ENCODE measurements at places on chromosomes 5 and 9.

GRCh38 chr9:27292659-27293405 lies 4.1 kb downstream of the EQTN start:
- no peak for DNase-seq

GRCh38 chr9:99040911-99041582 lies 63.9 kb upstream of the TGFBR1 start:
- no peak for DNase-seq

DNA sequence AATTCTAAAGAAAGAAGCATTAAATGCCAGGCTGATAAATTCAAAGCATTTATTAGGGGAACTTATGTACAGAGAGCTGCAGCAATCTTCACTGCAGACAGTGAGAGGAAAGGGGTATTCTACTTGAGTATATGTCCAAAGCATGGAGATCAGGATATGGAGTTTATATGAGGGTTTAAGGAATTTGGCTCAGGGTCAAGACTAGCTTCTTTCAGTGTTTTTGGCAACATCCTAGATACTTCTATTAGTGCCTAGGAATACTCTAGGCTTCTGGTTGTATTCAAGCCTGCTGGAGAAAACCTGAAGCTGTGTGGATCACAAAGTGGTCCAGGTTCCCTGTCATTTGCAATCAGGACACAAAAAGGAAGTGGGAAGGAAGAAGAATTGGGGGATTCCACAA lies 194.6 kb downstream of the CETN3 start:
- DNase-seq, result no peak

- peak; percentile 49 for DNase-seq
Measured at GRCh38 chr9:73426269-73426668, 274.6 kb downstream of the ANXA1 start.

GRCh38 chr5:16806711-16807546 lies 129.2 kb downstream of the MYO10 start:
- no peak for DNase-seq

- no peak for DNase-seq
Measured at GRCh38 chr5:123116757-123117156, 27.7 kb downstream of the PRDM6 start.

DNA sequence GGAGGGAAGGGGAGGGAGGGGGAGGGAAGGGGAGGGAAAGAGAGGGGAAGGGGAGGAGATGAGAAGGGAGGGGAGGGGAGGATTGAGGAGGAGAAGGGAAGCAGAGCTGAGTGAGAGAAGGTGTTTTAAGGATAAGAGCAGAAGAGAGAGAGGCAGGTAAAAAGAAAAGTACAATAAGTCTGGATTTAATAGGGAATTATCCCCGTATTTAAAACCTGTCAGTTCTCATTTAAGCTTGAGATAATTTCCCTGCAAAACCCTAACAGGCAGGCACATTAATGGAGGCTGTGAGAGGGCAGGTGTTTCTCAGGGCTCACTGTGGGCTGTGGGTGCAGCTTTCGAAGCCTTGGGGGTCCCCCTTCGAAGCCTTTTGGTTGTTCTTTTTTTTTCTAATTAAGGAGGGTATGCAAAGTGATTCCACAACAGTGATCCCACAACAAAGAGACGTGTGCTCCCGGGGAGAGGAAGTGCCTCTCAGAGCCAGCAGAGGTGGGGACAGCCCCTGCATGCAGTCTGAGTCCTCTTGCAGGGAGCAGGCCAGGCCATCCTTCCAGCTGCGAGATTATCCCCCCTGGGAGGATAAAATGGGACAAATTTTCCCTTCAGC lies 317.9 kb upstream of the IRX1 start:
- no peak for DNase-seq

DNA sequence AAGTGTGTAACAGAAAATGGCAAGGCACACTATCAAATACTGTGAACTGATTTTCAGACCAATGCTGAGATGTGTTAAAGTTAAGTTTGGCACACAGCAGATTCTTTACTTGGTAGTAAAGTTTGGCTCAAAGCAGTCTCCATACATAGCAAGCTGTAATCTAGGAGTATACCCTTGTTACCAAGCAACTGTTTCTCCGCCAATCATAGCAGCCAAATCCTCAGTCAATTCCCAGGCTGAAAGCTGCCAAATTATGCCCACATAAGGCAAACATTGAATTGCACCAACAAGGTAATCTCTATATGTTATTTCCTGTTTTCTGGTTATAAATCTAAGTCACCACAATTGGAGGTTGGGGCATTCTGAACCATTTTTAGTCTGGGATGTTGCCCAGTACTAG lies 345.7 kb downstream of the DEPDC1B start:
- DNase-seq, result no peak

- no peak for DNase-seq
Measured at GRCh38 chr5:39415201-39415600, 9.6 kb downstream of the DAB2 start.

DNA sequence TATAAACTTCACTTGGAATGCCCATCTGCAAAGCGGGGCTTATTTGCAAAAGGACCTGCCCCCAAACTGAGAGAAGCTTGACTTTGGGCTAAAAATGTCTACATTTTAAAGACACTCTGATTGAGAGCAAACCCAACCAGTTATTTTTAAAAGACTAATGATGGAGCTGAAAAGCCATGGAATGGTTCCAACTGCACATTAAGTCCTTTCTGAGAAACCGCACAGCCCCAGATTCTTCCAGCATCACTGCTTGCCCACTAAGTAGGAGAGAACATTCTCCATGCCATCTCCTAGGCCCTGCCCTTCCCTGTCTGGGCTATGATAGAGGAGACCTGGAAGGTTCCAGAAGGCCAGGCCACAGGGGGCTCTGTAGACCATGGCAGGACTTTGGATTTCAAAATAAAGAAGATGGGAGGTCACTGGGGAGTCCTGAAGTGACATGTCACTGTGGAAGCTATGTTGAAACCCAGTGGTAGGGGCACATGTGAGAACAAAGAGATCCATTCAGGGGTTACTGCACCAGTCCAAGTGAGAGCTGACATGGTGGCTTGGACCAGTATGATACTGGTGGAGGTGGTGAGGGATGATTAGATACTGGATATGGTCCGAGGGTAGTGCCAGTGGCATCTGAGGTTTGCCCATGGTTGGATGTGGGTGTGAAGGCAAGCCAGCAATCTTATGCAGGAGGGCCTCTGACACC lies 179.2 kb downstream of the DAB2IP start:
- no peak for DNase-seq

DNA sequence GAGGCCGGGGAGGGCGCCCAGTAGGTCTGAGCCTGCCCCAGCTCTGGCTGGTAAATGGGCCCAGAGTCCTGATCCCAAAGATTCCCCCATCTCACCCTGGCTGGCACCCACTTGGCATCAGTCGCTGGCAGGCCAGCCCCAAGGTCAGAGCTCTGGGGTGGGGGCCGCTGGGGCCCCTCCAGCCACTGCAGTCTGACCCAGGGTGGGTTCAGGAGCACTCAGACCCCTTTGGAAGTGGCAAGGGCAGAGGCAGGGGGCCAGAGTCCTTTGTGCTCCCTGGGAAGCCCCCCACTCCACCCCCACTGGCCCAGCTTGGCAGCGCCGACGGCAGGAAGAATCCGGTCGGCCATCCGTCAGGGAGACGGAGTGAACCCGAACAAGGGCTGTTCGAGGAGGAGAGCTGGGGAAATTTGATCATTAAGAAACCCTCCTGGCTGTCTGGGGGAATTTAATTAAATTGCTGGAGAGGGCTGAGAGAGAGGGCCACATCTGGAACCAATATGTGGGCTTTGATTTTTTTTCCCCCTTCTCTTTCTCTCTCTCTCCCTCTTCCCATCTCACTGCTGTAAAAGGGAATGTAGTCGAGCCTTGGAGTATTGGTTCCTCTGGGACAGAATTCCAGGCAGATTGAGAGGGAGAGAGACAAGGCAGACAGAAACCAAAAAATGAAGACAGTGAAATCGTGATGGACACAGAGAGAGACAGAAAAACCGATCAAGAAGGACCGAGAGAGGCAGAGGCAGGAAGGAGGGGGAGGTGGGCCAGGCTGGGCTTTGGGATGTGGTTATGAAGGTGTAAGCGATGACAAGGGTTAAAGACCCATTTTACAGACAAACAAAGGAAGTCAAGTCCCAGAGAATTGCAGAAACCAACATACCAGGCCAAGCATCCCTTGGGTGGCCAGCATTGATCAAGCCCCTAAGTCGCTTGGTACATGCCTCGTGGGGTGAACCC lies 8.1 kb upstream of the ASB6 start:
- no peak for DNase-seq

DNA sequence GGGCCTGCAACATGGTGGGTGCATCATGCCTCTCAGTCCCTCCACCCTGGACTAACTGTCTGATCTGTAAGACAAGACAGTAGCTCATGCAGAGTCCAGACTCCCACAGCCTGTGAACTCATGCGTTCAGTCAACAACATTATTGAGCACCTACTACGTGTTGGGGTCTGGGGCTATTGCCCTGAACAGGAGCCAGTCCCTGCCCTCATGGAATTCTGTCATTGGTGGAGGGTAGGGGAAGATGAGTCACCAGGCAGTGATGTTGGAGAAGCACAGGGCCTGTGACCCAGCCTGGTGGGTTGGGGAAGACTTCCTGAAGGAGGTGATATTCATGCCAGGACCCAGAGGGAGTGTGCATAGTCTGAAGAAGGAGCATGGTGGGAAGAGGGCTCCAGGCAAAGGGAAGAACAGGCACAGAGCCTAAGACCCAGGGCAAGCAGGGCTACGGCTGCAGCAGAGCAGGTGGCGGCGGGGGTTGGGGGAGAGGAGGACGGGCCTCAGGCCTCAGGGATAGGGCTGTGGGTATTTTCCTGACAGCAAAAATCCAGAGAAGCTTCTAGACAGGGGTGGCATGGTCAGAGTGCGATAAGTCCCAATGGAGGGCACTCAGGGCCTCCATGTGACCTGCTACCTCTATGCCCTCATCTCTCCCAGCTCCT lies 26.7 kb upstream of the PSD2 start:
- no peak for DNase-seq

DNA sequence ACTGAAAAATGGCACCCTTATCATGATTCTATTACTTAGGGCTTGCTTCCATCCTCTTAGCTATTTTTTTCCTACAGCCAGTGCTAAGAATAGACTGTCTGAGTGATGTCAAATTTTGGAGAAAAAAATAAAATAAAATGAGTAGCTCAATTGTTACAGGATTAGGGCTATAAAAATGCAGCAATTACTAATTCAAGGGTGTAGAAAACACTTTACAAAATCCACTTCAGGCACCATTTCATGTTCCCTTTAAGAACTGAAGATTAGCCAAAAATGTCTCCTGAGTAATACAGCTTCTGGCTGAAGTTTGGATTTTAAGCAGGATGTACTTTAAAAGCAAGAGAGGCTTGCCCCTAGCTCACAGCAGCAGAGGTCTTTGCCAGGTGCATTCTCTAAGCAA lies 240.5 kb upstream of the IRX1 start:
- DNase-seq, result no peak

DNA sequence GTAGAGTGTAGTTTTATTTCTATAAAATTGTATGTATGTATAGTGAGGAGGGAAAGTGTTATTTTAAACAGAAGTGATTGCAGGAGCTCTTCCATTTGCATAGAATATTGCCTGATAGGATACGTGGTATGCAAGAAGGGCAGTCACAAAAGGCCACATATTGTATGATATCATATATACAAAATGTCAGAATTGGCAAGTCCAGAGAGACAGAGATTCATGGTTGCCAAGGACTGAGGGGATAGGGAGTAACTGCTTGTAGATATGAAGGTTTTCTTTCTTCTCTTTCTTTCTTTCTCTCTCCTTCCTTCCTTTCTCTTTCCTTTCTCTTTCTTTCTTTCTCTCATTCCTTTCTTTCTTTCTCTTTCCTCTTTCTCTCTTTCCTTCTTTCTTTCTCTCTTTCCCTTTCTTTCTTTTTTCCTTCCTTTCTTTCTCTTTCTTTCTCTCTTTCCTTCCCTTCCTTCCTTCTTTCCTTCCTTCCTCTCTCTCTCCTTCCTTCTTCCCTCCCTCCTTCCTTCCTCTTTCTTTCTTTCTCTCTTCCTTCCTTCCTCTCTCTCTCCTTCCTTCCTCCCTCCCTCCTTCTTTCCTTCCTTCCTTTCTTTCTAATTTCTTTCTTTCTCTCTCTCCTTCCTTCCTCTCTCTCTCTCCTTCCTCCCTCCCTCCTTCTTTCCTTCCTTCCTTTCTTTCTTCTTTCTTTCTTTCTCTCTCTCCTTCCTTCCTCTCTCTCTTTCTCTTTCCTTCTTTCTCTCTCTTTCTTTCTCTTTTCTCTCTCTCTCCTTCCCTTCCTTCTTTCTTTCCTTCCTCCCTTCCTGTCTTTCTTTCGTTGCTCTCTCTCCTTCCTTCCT lies 24.5 kb upstream of the WDR38 start:
- DNase-seq, result no peak

DNA sequence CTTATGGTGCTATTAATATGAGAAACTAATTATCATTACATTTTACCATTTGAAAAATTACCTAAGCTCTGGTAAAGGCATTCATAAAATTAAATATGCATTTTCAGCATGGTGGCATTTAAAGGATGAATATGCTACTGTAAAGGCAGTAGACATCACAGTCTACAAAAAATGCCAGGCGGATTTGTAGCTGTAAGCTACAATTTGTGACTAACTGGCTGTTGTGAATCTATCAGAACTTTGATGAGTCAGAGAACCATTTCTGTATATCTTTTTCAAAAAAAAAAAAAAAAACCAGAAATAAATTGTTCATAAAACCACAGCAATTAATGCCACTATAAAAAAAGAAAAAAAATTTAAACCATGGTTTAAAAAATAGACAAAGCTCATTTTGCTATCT lies 186.3 kb downstream of the NFIB start:
- DNase-seq, result no peak

GRCh38 chr5:173735184-173735583 lies 118.7 kb upstream of the BOD1 start:
- no peak for DNase-seq

DNA sequence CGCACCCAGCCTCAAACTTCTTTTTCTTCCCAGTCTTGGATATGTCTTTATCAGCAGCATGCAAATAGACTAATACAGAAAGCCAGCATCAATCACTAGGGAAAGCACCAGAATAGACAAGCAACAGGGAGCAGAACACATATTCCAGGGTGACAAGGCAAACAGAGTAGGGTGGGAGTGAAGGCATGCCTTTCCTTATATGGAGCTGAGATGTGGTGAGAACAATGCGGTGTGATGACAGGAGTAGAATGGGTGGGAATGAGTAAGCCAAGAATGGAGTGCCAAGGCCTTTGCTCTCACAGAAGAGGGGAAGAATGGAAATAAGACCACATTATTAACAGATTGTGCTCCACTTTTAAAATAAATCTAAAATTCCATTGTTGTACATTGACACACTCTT lies 115.6 kb downstream of the CETN3 start:
- peak; percentile 2 for DNase-seq

DNA sequence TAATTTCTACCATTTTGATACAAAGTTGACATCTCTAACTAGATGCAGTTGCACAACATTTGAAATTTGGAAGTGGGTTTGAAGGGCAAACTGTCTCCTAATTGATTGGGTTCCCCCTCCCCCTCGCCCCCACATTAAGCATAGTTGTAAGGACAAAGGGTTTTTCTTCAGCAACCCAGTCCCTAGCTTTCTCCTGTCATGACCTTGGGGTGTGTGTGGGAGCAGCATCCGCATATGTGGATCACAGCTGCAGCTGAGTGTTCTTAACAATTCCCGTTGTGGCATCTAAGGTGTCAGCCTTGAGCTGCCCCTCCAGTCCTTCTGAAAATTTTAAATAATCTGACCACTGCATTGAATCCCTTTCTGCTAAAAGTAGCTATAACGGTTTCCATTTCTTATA lies 141.3 kb upstream of the CDH10 start:
- DNase-seq, result no peak
